Brain pericyte (primary cell): ENCODE measurements at places on chromosomes 2 and 18.

DNA sequence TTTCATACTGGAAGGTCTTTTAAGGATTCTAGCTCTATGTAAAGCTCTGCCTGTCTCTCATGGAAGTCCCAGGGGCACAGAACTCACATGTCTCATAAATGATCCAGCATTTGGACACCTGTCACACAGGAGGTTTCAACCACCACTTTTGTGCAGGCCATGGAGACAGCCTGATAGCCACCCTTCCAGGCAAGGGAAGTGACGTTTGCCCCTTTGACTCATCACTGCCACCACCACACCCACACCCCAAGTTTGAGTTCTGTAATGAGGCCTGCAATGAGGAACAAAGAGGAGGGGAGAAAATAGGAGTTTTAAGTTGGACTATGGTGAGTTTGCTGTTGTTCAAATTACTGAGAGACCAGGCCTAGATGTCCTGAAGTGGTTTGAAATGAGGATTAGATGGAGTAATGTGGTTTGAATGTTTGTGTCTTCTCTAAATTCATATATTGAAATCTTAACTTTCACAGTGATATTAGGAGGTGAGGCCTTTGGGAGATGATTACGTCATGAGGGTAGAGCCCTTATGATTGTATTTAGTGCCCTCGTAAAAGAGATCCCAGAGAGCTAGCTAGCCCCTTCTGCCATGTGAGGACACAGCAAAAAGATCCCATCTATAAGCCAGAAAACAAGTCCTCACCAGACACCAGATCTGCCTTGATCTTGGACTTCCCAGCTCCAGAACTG is 175.3 kb upstream of the EPHA4 start:
- no peak for DNase-seq

DNA sequence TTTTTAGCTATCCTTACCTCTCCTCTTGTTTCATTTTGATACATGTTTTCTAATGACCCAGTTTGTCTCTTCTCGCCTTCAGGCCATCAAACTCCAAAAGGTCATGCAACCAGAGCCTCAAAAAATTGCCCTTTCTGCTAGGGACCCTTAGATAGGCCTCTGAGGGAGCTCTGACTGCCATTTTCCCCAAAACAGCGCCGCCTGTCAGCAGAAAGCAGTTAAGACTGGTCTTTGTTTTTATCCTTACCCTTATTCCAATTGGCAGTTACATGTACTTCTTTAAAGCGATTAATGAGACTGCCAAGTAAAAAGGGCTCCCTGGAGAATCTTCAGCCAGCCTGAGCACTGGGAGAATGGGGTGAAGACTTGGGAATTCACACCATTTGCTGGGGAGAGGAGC is 55.1 kb upstream of the RIT2 start:
- DNase-seq = no peak

- no peak for DNase-seq
Measured at GRCh38 chr2:56224316-56224715, 40.5 kb downstream of the CCDC85A start.

DNA sequence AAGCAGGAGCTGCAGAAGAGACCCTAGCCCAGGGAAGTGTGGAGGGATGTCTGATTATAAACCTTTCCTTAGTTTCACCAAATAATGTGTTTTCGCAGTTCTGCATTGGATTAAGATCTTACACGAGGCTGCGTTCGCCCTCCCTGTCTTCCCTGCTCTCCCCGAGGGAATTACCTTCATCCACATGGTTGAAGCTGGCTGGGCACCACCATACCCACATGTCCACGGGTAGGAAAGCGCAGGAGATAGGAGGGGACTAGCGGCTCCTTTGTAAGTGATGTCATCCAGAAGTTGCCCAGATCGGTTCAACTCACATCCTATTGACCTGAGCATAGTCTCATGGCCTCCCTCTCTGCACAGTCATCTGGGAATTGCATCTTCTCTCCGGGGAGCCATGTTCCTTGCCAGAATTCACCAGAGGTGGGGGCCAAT is 1.1 kb downstream of the TTL start:
- DNase-seq = no peak

DNA sequence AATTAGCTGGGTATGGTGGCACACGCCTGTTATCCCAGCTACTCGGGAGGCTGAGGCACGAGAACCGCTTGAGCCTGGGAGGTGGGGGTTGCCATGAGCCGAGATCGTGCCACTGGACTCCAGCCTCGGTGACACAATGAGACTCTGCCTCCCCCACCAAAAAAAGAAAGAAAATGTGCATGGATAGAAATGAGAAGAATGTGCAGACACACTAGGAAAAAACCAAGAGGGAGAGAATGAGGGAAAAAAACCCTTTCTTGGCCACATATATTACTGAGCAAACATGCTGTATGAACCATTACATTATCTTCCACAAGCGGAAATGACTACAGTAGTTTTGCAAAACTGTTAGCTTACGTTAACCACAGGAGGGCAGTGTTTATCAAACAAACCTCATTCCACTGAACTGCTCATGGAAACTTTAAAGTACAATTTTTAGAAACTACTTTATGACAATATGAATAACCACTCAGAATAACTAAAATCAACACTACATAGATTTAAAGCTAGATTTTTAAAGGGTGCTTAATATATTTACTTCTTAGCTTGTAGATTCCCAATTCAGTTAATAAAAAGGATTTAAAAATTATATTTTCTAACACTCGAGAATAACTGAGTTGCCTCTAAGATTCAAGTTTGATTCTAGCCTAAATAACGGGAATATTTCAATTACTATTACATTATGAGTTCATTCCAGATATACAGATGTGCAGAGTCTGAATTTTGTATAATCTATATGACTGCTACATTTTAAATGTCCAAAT is 26.4 kb downstream of the ASXL2 start:
- DNase-seq = peak; percentile 40

DNA sequence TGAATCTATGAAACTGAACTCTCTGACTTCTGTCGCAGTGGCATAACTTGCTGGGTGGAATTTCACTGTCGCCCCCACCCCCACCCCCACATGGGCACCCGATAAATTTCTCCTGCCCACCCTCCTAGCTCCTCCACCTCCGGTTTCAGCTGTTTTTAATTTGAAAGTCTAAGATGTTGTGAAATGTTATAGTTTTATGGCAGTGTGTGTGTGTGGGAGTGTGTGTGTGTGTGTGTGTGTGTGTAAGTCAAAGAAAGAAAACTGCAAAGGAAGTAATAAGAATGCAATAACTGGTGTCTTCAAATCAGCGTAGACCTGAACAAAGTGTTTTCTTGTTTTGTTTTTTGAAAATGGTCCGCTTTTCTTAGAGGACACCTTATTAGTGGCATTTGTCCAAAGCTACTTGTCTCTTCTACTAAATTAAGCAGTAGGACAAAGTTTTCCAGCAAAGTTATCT is 388 bp downstream of the DTNA start:
- no peak for DNase-seq

DNA sequence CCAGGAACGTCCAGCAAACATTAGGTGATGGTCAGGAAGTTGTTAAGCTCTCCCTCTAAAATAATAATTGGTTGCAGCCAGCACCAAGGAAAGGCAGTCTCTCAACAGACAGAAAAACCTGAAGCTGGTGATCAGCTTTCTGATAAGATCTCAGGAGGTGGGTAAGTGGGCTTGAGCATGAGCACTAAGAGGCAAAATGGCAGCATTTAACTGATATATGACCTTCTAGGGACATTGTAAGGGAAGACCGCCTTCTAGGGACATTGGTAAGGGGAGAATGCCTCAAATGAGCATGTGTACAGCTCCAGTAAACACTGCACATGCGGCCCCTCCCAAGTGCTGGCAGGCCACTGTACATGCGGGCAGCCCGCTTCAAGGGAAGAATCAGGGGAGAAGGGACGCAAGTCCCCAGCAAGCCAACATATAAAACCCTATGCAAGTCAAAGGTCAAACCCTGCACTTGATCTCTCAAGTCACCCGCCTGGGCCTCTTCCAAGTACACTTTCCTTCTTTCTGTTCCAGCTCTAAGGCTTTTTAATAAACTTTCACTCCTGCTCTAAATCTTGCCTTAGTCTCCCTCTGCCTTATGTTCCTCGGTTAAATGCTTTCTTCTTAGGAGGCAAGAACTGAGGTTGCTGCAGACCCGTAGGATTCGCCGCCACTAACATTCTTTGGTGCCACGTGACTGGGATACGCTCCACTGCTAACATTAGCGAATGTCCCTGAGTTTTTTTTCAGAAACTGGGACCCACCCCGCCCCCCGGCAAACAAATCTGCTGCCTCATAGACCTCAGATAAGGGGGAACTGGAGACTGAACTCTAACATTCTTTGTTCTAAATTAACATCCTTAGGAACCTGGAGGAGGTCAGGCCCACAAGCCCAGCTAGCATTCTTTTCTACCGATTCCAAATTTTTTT is 463.8 kb downstream of the LPIN1 start:
- no peak for DNase-seq

DNA sequence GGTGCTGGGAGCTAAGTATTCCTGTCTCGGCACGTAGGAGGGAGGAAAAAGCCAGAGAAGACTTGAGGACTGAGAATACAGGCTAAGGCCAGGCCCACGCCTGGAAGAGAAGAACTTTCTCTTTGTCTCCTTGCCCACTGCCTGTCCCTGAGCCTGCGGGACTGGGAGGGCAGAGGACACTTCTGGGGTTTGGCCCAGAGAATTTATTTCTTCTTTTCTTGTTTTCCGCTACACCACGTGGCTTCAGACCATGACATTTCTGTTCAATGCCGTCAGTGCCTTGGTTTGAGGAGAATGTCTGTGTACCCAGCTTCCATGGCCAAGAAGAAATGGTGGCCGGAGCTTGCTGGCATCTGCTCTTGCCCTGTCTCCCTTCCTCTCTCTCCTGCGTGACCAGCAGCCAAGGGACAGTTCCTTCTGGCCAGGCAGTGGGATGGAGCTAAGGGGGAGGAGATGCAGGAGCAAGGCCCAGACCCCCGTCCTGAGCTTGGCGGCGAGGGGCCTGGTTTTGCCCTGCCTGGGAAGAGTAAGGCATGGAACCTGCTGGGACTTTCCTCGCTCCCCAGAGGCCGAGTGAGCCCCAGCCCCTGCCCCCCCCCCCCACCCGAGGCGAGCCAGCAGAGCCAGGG is 140.3 kb downstream of the KLHL29 start:
- DNase-seq = no peak

- DNase-seq = no peak
Measured at GRCh38 chr2:224668123-224668909, 47.8 kb downstream of the CCDC195 start.

DNA sequence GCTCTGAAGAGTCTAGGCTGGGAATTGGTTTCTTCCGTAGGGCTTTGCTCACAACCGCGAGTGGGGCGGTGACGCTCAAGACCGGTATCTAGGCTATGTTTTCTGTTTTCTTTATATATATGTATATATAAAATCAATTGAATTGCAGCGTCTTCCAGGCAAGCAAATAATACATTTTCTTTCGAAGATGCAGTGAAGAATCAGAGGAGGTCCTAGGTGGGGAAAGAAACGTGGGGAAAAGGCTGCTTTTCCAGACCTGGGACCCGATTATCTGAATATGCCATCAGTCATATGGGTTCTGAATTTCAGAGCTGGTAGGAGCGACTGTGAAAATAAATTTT is 714 bp upstream of the SCN9A start:
- no peak for DNase-seq

DNA sequence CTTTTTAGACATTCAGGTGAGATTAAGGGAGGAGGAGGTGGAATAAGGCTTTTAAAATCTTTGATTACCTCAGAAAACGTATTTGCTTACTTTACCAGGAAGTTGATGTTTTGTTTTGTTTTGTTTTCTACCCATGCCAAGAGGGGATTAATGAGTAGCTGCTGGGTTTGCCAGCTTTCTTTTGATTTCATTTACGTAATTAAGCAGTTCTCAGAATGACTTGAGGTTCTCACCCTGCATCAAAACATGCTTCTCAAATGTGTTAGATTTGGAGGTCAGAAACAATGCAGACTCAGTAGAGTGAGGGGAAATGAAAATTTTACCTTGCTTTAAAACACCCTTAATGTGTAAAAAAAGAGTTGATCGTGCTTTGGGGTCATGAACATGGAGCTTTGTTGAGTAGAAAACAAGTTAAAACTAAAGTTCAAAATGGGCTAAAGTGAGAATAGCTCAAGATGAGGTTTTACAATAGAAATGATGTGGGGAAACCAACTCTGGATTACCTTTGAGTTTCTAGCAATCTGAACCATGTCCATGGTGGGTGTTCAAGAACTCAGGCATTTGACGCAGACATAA is 217.1 kb upstream of the EPAS1 start:
- DNase-seq = no peak

GRCh38 chr2:237732790-237733381 is 65.7 kb upstream of the RBM44 start:
- DNase-seq = no peak

DNA sequence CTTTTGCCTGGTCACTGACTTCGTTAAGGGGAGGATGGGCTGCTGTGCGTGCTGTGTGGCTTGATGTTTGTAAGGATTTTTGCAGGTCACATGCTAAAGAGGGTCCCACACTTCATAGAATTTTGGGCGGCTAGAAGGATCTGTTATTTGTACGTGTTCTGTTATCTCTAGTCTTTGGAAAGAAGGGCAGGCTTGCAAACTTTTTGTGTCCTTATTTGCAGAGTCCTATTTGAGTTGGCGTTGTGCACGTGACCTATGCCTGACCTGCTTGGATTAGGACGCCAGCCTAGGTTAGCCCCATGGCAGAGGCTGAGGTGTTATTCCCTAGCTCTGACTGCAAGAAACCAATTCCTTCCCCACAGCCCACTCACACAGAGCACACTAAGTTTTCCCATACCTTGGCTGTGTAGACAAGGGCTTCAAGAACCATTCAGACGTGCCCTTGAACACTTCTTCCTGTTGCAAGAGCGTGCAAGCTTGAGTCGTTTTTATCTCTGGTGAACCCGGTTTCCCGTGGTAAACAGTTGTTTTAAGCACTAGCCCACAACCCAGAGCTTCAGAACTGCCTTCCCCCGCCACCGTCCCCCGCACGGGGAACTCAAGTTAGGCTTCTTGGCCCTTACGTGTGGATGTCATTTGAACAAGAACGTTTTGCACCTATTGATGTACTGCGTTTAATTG is 94.6 kb downstream of the LDLRAD4 start:
- DNase-seq = no peak

DNA sequence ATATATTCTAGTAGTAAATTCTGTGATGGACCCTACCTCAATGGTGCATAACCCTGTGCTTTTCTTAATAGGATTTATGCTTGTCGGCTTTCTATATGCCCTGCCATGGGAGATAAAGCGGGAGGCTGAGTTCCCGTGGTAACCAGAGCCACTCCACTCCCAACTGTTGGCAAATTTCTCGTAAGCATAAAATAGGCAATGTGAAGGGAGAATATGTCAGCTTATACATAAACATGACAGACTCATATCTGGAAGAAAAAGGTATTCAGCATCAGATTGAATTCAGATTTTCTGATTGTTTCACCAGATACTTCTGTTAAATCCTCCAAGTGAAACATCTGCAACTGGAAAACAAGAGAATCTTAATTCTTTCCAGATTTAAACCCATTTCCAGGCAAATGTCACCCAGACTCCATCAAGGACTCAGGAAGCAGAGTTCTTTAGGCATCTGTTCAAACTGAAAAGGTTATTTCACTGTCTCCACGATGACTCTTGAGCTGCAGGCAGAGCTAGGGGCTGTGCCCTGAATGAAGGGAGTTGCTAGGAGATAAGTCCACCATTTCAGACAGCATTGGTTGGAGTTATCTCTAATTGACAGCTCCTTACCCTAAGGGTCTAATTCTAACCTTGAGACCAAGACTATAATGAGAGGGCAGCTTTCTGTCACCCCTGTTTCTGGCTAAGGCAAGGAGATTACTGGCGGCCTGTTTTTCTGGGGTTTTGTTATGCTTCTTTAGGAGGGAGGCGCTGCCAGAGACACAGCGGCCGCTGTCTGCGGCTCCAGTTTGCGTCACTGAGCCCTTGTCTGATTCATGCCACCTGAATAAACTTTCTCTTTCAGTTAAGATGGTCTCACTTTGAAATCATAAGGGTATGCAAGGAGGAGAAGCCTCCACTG is 381.3 kb downstream of the SOX11 start:
- DNase-seq = peak; percentile 62
